GF-D8 (cell line): ENCODE measurements at places on chromosomes 16 and 17.

DNA sequence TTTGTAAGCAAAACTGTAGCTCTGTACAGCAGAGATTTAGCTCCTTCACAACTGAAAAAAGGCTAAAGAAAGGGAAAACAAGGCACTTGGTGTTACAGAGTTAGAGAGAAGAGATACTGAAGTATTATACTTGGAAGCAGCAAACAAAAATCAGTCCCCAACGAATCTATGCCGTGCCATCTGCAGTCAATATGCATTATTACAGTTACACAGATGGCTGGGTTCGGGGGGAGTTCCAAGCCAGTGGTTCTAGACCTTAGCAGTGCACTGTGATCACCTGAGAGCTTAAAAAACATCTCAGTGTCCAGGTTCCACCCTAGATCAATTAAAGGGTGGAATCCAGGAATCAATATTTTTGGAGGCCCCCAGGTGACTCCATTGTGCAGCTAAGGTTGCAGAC is 489.9 kb downstream of the SHISA9 start:
- DNase-seq: no peak

DNA sequence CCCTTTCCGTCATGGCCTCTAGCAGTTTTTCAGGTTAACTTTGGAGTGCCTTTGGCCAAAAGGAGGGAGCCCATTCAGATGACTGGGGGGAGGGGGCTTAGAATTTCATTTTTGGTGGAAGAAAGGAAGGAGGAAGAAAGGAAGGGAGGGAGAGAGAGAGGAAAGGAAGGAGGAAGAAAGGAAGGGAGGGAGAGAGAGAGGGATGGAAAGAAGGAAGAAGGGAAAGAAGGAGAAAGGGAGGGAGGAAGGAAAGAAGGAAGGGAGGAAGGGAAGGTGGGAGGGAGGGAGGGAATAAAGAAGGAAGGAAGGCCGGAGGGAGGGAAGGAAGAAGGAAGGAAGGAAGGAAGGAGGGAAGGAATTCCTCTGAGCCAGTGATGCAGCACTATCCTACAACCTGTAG is 25.7 kb downstream of the MMP15 start:
- DNase-seq: no peak

DNA sequence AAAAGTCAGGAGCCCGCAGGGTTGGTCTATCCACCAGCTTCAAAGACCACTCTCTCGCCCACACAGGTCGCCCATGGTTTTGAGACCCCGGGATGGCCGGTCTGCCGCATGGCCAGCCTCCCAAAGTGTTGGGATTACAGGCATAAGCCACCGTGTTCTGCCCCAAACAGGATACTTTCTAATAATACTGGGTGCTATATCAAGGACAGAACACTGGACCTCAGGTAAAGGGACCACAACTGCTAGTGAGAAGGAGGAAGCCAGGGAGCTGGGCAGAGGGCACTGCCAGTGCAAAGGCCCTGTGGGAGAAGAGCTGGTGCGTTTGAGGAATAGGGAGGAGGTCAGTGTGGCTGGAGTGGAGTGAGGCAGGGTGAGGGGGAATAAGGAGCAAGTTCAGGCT is 34.1 kb downstream of the IL21R start:
- DNase-seq: no peak

DNA sequence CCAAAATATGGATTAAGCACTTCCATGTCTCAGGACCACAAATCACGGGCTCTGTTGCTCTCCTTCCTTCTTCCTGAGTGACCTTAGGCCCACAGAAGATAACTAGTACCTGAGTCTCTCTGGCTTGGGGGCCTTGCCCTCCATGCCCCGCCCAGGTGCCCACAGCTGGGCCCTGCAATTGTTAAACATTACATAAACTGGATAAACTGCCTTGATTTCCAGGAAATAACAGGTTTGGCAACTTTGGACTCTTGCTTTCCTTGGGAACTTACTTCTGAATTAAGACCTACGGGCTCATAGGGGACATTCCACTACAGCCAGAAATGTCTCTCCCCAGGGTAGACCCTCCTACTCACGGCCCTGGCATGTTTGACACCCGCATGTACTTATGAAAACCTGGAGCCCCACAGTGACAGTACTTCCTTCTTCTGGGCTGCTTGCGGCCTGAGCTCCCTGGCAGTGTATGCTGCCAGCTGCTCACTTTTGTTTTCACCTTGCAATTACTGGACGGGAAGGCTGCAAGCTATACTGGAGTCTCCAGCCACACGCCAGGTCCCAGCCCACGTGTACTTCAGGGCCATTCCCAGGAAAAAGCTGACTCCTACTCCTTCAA is 2.3 kb upstream of the UBALD2 start:
- peak; percentile 76 for DNase-seq

- DNase-seq: no peak
These were observed 1.0 kb upstream of the MFAP4 start for GRCh38 chr17:19387921-19388521.

GRCh38 chr17:1605681-1606351 is 22.8 kb downstream of the SLC43A2 start:
- no peak for DNase-seq

GRCh38 chr16:22623351-22623781 is 112.7 kb downstream of the NPIPB5 start:
- DNase-seq: no peak

- DNase-seq: no peak
These were observed 3.4 kb downstream of the SLC16A5 start for GRCh38 chr17:75090871-75091854.

- no peak for DNase-seq
These were observed 35.5 kb upstream of the METTL16 start for GRCh38 chr17:2547176-2547575.

- no peak for DNase-seq
These were observed 31.8 kb upstream of the MMP2 start for GRCh38 chr16:55447231-55447630.

DNA sequence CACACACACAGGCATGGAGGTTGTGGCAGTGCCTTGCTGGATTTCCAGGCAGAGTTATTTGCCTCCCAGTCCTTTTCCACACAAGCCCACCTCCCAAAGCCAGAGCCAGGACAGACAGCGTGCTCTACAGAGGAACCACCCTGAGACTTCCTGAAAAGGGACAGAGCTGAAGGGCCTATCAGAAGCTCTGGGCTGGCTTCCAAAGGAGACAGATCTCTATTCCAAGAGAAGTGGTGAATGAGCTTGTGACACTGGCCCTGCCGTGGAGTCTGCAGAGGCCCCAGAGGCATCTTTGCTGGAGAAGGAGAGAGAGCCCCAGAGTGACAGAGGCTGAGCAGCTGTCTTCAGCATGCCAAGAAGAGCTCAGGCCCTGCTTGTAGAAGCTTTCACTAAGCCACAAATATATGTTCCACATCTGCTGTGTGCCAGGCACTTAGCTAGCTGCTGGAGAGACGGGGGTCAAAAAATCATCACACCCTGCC is 8.3 kb upstream of the LPCAT2 start:
- peak; percentile 84 for DNase-seq

GRCh38 chr17:19660219-19660870 is 11.8 kb downstream of the ALDH3A2 start:
- DNase-seq: no peak

- DNase-seq: no peak
These were observed 306.8 kb upstream of the CCL2 start for GRCh38 chr17:33948309-33948708.
